Thoracic aorta (tissue), 2 donors: ENCODE measurements at places on chromosomes 12 and 14. TPM values are rescaled to one million over a fixed set of nuclear protein-coding genes. Genes with fewer than 3 reads are reported as not detected.

DNA sequence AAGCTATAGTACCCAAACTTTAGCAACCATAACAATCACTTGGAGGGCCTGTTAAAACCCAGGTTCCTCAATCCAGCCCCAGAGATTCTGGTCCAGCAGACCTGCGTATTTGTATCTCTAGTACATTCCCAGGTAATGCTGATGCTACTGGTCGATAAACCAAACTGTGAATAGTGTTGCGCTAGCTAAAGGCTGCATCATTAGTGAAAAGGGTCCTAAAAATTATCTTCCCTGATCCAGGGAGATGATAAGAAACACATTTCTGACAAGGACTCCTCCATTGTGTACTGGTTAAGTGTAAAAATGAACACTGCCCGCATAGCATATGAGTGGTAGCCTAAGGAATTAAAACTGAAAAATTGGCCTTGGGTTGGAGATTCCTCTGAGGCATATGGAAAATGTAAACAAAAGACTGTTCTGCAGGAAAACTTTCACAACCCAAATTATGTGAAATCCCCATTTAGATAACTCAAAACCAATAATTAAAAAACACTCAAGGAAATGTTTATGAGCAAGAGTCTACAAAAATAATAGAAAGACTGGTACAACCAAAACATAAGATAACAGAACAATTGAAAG, 322.7 kb downstream of the CEP128 start:
- H3K36me3 ChIP-seq: no peaks in the 10 kb centered on the region
- H3K27me3 ChIP-seq: no peaks in the 10 kb centered on the region
- H3K4me3 ChIP-seq: no peak overlapping the region
- no peaks in the 10 kb centered on the region for H3K4me1 ChIP-seq

The MMP19 gene
- total RNA-seq: 85.0 TPM

DNA sequence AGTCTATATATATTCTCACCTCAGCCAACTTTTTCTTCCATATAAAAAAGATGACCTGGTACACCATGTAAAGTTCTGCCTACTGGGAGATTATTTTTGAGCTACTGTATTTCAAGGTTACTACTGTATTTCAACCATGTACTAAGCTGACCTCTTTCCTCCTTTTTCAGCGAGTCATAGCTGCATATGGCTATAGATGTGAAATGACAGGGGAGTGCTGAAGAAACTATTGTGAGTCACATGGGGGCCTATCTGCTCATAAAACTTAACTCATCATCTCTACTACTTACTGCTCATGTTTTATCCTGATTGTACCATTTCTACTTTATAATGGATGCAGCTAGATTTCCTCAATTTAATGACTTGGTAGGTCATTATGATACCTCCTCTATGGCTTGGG, 571.4 kb upstream of the ATP2B1 start:
- no peaks in the 10 kb centered on the region for H3K27me3 ChIP-seq
- no peak overlapping the region for H3K27ac ChIP-seq
- no peak for DNase-seq
- H3K4me3 ChIP-seq: no peak overlapping the region
- H3K36me3 ChIP-seq: no peaks in the 10 kb centered on the region

The PIWIL1 gene
- total RNA-seq: not detected

The GZMB gene
- total RNA-seq: 0.78 TPM

- no peaks in the 10 kb centered on the region for H3K36me3 ChIP-seq
- no peaks in the 10 kb centered on the region for H3K27me3 ChIP-seq
- H3K27ac ChIP-seq: no peak overlapping the region
- H3K4me3 ChIP-seq: no peak overlapping the region
- no peaks in the 10 kb centered on the region for H3K4me1 ChIP-seq
Measured at GRCh38 chr12:122150127-122150681, 23.8 kb downstream of the IL31 start.

- H3K4me3 ChIP-seq: no peak overlapping the region
- H3K27me3 ChIP-seq: no peaks in the 10 kb centered on the region
- H3K4me1 ChIP-seq: no peaks in the 10 kb centered on the region
- no peaks in the 10 kb centered on the region for H3K36me3 ChIP-seq
- DNase-seq: no peak
Measured at GRCh38 chr12:39332661-39333175, 110.2 kb downstream of the KIF21A start.

DNA sequence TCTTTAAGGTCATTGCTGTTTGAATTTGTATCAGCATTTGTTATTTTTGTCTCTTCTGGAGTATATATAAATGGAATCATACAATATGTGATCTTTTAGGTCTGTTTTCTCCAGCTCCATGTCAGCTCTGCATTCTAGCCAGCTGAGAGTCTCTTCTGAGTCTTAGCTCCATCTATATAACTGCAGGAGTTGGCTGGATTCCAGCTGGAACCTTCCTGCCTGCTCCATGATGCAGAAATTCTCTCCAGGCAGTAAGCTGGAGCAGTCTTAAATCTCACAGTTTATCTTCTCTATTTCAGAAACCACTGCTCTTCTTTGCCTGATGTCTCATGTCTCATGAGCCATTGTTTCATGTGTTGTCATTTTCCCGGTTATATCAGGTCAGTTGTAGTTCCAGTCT, 827.6 kb downstream of the NRXN3 start:
- H3K27me3 ChIP-seq: no peaks in the 10 kb centered on the region
- H3K27ac ChIP-seq: no peak overlapping the region
- no peaks in the 10 kb centered on the region for H3K36me3 ChIP-seq
- DNase-seq: no peak
- H3K4me1 ChIP-seq: no peaks in the 10 kb centered on the region

The PCED1B gene
- 12.3 TPM for total RNA-seq

DNA sequence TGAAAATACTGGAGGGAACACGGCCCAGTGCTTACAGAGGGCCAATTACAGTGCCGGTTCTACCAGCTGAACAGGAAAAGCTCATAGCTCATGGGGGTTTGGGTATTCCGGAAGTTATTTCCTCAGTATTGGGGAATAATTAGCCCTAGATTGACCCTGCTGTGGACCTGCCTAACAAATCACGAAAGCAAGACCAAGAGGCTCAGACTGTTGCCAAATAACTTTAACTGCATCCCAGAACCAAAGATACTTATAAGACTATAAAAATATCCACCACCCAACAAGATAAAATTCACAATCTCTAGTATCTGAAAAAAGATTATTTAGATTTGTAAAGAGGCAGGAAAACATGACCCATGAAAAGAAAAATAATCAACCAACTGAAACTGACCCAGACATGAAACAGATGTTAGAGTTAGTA, 8.0 kb upstream of the OR5AU1 start:
- no peak for DNase-seq
- no peaks in the 10 kb centered on the region for H3K36me3 ChIP-seq
- H3K27ac ChIP-seq: no peak overlapping the region

The GPR132 gene
- total RNA-seq: 18.6 TPM

GRCh38 chr12:65339161-65339560, 60.7 kb downstream of the MSRB3 start:
- no peak overlapping the region for H3K4me3 ChIP-seq
- peaks cover 5% of the 10 kb centered on the region for H3K36me3 ChIP-seq
- no peaks in the 10 kb centered on the region for H3K27me3 ChIP-seq
- H3K4me1 ChIP-seq: peaks cover 18% of the 10 kb centered on the region

The CYP46A1 gene
- total RNA-seq: 1.3 TPM

DNA sequence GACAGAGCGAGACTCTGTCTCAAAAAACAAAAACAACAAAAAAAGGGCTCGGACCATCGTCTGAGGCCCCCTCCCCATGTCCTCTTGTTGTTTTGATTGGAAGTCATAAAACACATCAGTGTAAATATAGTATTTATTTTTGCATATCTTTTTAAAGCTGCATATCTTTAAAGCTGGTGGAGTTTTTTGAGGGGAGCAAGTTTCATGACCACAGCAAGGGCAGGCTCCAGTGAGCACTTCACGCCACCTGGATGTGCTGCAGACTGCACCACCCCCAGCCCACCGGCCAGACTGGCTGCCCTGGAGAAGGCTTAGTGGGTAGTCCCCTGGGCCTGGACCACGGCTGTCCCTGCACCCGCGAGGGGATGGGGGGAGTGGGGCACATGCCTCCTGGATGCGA, 11.9 kb upstream of the BCL7A start:
- peaks cover 3% of the 10 kb centered on the region for H3K4me1 ChIP-seq
- H3K36me3 ChIP-seq: no peaks in the 10 kb centered on the region
- no peak overlapping the region for H3K4me3 ChIP-seq
- DNase-seq: no peak

GRCh38 chr12:94553130-94553519, 93.5 kb upstream of the CEP83 start:
- H3K4me3 ChIP-seq: no peak overlapping the region
- DNase-seq: no peak
- H3K27ac ChIP-seq: no peak overlapping the region
- H3K4me1 ChIP-seq: no peaks in the 10 kb centered on the region
- no peaks in the 10 kb centered on the region for H3K36me3 ChIP-seq

GRCh38 chr14:103696070-103696402, 19.2 kb downstream of the XRCC3 start:
- peaks cover 56% of the 10 kb centered on the region for H3K4me1 ChIP-seq
- H3K27me3 ChIP-seq: no peaks in the 10 kb centered on the region
- peak overlapping the region; percentile 31 for H3K27ac ChIP-seq
- no peak for DNase-seq
- H3K36me3 ChIP-seq: peaks cover 50% of the 10 kb centered on the region

The RNASE2 gene
- total RNA-seq: 7.2 TPM

- H3K4me1 ChIP-seq: no peaks in the 10 kb centered on the region
- no peak overlapping the region for H3K4me3 ChIP-seq
- no peak overlapping the region for H3K27ac ChIP-seq
- no peaks in the 10 kb centered on the region for H3K36me3 ChIP-seq
Measured at GRCh38 chr12:10027311-10027710, 3.2 kb upstream of the CLEC9A start.

DNA sequence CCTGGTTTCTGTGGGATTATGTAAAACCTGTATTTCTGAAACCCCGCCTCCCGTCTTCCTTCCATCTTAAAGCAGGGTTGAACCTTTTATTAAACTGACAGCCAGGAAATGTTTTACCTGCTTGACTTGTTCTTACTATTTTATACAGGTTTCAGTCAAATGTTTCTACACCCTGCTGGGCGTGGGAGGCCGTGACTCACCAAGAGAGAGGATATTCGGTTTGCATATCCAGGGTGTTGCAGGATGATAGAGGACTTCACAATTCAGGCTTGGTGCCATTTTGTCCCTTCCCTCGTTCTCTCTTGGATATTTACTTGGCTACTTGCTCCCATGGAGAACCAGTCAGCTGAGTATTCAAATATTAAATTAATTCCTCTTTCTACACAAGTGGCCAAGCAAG, 69.7 kb downstream of the ARF6 start:
- H3K4me1 ChIP-seq: no peaks in the 10 kb centered on the region
- H3K4me3 ChIP-seq: no peak overlapping the region
- H3K27ac ChIP-seq: no peak overlapping the region
- DNase-seq: no peak

GRCh38 chr14:102775855-102776760, 1.1 kb upstream of the TRAF3 start:
- H3K4me3 ChIP-seq: peak overlapping the region; percentile 63
- H3K27ac ChIP-seq: peak overlapping the region; percentile 63

The KLRC3 gene
- total RNA-seq: not detected

GRCh38 chr14:90661866-90662265, 154.4 kb downstream of the TTC7B start:
- H3K27me3 ChIP-seq: no peaks in the 10 kb centered on the region
- no peak overlapping the region for H3K4me3 ChIP-seq
- DNase-seq: no peak
- H3K27ac ChIP-seq: no peak overlapping the region
- no peaks in the 10 kb centered on the region for H3K4me1 ChIP-seq

DNA sequence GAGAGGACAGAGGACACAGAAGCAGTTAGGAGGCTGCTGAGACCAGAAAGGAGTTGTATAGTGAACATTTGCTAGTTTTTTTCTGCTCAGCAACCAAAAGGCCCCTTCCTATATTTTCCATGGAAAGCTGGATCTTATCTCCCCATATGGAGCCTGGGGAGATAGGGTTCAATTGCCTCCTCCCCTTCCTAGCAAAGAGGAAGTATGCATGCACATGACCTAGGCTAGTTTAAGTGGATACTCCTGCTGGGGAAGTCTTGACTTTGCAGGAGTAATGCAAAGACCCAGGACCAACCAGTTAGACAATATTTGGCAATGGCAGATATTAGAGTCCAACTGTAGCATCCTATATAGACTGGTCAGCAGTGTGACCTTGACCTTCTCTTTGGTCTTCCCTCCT, 15.1 kb downstream of the CHD8 start:
- H3K4me3 ChIP-seq: no peak overlapping the region
- no peak for DNase-seq
- H3K36me3 ChIP-seq: no peaks in the 10 kb centered on the region

- H3K4me3 ChIP-seq: no peak overlapping the region
- H3K36me3 ChIP-seq: no peaks in the 10 kb centered on the region
- no peaks in the 10 kb centered on the region for H3K27me3 ChIP-seq
- peaks cover 7% of the 10 kb centered on the region for H3K4me1 ChIP-seq
Measured at GRCh38 chr14:99476864-99477263, 3.8 kb downstream of the SETD3 start.

The GLT1D1 gene
- total RNA-seq: 0.68 TPM

GRCh38 chr12:21773806-21774205, 700 bp downstream of the KCNJ8 start:
- H3K27me3 ChIP-seq: no peaks in the 10 kb centered on the region
- no peaks in the 10 kb centered on the region for H3K36me3 ChIP-seq
- no peak for DNase-seq
- H3K4me1 ChIP-seq: peaks cover 36% of the 10 kb centered on the region
- H3K27ac ChIP-seq: peak overlapping the region; percentile 75

- no peak for DNase-seq
- H3K4me3 ChIP-seq: peak overlapping the region; percentile 72
- H3K27me3 ChIP-seq: no peaks in the 10 kb centered on the region
- H3K27ac ChIP-seq: no peak overlapping the region
- H3K36me3 ChIP-seq: no peaks in the 10 kb centered on the region
- H3K4me1 ChIP-seq: peaks cover 6% of the 10 kb centered on the region
Measured at GRCh38 chr14:60183741-60184140, 18.5 kb upstream of the DHRS7 start.

The KSR2 gene
- not detected for total RNA-seq

GRCh38 chr14:76514213-76514998, 138.5 kb downstream of the ESRRB start:
- DNase-seq: no peak
- no peaks in the 10 kb centered on the region for H3K36me3 ChIP-seq

The TMEM30B gene
- total RNA-seq: 46.9 TPM

- no peak for DNase-seq
- no peaks in the 10 kb centered on the region for H3K4me1 ChIP-seq
- H3K4me3 ChIP-seq: no peak overlapping the region
Measured at GRCh38 chr14:57512220-57512619, 18.6 kb upstream of the CCDC198 start.

GRCh38 chr12:131321988-131322387, 368.3 kb downstream of the ADGRD1 start:
- no peaks in the 10 kb centered on the region for H3K27me3 ChIP-seq
- H3K27ac ChIP-seq: no peak overlapping the region
- H3K4me3 ChIP-seq: no peak overlapping the region
- no peaks in the 10 kb centered on the region for H3K36me3 ChIP-seq
- DNase-seq: no peak
- no peaks in the 10 kb centered on the region for H3K4me1 ChIP-seq

DNA sequence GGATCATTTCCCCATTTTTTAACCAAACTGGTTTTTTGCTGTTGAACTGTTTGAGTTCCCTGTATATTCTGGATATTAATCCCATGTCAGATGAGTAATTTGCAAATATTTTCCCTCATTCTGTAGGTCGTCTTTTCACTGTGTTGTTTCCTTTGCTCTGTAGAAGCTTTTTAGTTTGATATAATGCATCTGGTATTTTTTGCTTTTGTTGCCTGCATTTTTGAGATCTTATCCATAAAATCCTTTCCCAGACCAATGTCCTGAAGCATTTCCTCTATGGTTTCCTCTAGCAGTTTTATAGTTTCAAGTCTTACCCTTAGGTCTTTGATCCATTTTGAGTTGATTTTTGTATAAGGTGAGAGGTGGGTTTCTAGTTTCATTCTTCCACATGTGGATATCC, 71.3 kb downstream of the LRP6 start:
- no peaks in the 10 kb centered on the region for H3K4me1 ChIP-seq
- DNase-seq: no peak
- H3K27ac ChIP-seq: no peak overlapping the region
- H3K4me3 ChIP-seq: no peak overlapping the region
- no peaks in the 10 kb centered on the region for H3K27me3 ChIP-seq
